ENCODE measurements at places on chromosomes 16 and 17.

DNA sequence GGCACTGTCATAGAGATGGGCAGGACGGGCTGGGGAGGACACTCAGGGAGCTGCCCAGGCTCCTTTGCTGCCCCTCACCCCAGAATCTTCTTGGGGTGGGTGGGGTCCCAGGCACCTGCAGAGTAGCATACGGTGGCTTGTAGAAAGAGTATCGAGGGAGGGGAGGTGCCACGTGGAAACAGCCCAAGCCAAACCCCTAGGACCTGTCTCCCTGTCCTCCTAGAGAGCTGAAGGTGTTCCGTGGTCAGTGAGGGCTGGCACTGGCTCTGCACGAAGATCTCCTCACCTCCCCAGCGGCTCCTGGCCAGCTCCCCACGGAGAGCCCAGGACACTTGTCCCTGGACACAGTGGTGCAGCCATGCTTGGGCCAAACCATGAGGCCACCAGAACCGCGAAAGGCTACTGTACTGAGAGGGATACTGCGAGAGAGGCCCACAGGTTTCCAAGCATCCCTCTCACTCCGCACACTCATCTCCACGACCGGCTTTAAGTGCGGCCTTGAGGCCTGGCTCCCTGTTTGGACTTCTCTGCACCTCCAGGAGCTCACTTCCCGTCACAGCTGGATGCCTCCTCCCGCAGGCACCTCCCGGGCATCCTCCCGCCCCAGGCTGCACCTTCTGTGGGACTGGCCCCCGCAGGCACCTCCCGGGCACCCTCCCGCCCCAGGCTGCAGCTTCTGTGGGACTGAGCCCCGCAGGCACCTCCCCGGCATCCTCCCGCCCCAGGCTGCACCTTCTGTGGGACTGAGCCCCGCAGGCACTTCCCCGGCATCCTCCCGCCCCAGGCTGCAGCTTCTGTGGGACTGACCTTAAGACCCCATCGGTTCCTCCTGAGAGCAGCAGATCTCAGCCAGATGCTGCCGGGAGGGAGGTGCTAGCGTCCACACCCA, 2.0 kb upstream of the MAFG start:
- DNase-seq, result no peak

DNA sequence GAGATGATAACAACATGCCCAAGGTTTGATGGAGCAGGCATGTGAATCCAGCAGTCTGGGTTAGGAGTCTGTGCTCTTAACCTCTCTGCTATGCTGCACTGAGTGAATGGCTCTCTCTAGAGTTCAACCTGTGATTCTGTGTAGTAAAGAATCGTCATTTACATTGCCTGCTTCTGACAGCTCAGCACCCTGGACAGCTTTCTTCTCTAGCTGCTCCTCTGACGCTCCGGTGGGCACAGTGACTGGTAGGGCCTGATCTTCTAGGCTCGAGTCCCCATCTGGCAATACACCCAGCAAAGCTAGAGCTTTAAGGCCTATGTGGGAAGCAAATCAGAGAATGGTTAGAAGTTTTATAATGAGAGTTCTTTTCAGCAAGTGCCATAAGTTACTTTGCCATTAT, 85.3 kb upstream of the ATP2A3 start:
- no peak for DNase-seq

DNA sequence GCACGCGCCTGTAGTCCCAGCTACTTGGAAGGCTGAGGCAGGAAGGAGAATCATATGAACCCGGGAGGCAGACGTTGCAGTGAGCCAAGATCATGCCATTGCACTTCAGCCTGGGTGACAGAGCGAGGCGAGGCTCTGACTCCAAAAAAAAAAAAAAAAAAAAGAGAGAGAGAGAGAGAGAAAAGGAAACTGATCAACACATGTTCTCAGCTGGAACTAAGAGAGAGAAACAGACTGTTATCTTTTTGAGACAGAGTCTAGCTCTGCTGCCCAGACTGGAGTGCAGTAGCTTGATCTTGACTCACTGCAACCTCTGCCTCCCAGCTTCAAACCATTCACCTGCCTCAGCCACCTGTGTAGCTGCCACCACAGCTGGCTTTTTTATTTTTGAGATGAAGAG, 60.4 kb downstream of the STH start:
- no peak for DNase-seq

DNA sequence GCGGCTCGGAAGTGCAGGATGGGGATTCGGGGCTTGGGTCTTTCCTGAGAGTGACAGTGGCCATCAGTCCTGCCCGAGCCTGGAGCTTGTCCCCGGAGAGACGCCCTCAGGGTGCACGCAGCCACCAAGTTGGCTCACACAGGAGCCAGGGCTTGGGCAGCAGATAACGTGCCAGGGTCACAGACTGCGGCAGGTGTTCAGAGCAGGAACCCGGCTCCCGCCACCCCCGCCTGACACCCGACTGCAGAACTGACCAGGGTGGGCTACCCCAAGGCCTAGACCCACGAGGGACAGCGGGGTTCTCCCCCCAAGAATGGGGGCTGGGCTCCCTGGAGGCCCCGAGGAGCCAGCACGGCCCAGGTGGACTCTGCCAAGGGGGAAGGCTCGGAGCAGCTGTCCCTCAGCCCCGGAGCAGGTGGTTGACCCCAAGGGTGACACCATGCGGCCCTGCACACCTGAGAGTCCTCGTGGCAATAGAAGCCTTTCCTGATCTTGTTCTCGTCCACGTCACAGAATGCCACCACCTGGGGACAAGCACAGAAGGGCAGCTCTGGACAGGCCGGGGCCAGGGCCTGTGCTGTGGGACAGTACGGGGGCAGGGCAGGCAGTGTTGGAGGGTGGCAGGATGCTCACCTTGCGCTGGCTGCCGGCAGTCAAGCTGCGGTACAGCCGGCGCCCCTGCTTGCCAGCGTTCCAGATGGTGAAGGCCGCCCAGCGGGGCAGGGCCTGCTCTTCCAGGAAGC, 117.1 kb upstream of the ZNF750 start:
- DNase-seq, result peak; percentile 88

DNA sequence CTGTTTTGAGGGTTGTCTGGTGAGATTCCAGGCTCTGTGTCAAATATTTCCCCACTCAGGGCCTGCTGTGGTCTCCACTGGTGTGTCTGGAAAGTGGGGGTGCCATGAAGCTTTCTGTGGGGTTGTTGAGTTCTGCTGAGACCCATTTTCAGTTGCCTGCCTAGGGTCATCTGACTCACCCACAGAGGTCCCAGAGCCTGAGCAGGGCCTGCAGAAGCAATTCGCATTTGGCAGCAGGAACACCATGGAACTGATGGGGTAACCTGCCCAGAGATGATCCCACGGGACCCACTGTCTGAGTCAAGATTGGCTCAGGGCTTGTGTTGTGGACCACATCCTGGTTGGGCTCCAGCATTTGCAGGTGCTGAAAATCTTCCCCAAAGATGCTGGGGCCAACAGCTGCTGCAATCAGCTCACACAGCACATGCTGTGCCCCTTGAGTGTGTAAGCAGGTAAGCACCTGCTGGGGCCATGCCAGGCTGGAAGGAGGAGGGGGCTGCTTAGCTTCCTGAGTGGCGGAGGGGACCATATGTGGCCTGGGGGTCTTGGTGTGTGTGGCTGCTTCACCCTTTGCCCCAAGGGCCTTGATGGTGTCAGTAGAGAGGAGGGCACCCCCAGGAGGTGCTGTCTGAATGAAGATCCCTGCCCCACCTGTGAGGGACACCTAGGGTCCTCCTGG, 1726.1 kb downstream of the TP53TG3F start:
- no peak for DNase-seq

DNA sequence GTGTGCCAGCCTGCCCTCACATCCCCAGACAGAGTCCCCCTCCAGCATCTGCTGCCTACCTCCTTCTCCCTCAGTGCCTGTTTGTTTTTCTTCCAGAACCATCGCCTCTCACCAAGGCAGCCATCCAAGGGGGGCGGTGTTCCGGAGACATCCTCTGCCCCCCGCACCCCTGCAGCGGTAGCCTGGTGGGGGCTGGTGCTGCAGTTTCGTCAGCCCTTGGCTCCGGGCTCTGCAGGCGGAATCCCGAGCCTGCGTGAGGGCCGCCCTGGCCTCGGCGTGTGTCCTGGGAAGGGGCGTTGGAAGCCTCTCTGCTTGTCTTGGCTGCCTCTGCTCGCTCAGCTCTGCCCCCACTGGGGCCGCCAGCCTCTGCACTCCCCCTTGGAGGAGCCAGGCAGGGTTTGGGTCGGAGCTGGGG, 126.0 kb upstream of the CIBAR2 start:
- no peak for DNase-seq

Data from mesenteric fat pad (tissue), 1 donor.